Ovary (tissue), 10 donors: ENCODE measurements at places on chromosomes 2 and 18.

- DNase-seq, result no peak
Measured at GRCh38 chr2:232269867-232270266, 108.7 kb upstream of the ALPP start.

DNA sequence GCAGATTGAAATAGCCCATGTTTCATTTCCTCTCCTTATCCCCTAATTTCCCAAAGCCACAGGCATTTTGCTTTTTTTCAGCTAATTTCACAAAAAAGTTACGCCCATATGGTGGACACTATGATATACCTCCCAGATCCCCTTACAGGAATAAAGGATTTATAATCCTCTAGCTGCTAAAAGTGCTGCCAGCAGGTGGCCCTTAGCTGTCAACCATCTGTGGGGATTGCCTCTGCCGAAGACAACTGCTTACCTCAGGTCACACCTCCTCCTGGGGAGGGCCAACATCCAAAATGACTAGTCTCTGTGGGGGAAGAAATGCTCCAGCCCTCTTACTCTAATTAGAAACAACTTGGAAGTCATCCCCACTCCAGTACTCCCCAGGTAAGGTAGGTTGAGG is 61.0 kb upstream of the EPB41L3 start:
- no peak for DNase-seq

GRCh38 chr2:85163675-85164074 is 30.5 kb downstream of the TCF7L1 start:
- no peak for DNase-seq

DNA sequence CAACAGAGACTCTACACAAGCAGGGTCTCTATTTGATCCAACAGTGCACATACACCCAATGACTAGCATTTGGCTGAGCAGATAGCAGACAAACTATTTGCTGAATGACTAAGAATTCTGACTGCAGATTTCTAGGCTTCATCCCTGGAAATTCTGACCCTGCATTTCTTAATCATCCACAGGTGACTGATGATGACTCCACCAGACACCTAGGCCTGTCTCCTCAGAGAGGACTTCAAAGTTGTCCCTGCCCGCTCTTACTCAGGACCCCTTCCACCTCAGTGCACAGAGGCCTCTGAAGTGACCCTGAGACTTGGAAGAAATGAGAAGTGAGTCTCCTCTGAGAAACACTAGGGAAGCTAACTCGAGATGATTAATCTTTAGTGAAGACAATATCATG is 51.3 kb downstream of the SEPTIN10 start:
- no peak for DNase-seq

DNA sequence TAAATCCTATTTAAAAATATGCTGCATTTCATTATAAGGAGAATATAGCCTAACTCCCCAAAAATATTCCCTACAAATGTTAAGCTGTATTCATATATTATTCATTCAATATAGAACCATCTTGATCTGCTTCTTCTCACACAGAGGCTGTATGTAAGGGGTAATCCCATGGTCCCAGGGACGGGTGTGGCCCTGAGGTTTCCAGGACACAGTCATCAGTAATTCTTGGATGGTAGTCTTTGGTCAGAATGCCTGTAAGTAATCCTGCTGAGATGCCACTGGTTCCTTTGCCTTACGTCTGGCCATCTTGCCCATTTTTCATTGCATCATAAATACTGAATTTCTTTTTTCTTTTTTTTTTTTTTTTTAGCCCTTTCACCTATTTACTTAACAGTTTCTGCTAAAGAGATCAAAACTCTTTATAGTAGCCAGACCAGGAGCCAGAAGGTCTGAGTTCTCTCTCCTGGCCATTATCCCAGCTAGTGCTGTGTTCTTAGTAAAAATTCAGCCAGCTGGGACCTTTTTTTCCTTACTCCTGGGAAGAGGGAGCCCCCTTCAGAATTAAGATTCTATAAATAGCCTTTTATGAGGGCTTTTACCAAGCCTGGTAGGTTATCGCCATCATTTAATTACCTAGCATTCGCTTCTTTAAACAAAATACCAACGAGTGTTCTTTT is 134.9 kb downstream of the SOX11 start:
- DNase-seq, result no peak

- DNase-seq, result no peak
Measured at GRCh38 chr2:232586943-232587505, 36.5 kb downstream of the EIF4E2 start.

DNA sequence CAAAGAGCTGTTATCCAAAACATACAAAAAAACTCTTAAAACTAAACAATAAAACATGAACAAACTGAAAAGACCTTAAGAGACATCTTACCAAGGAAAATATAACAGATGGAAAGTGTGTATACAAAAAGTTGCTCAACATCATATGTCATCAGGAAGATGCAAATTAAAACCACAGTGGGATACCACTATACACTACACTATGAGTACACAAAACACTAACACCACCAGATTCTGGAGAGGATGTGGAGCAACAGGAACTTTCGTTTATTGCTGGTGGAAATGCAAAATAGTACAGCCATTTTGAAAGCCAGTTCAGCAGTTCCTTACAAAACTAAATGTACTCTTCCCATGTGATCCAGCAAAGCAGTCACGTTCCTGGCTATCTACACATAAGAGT is 221.4 kb downstream of the CMPK2 start:
- no peak for DNase-seq

DNA sequence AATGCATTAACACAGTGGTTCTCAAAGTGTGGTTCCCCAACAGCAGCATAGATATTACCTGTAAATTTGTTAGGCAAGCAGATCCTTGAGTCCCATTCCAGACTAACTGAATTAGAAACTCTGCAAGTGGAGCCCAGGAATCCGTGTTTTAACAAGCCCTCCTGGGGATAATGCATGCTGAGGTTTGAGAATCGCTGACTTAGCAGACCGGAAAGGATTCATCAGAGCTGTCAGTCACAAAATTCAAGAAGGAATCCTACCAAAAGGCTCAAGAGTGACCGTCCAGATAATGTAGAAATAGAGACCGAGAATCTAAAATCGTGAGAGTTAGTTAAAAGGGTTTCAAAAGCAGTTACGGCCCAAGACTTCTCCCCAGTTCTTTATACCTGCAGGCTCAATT is 66.9 kb downstream of the LOXHD1 start:
- DNase-seq, result no peak

DNA sequence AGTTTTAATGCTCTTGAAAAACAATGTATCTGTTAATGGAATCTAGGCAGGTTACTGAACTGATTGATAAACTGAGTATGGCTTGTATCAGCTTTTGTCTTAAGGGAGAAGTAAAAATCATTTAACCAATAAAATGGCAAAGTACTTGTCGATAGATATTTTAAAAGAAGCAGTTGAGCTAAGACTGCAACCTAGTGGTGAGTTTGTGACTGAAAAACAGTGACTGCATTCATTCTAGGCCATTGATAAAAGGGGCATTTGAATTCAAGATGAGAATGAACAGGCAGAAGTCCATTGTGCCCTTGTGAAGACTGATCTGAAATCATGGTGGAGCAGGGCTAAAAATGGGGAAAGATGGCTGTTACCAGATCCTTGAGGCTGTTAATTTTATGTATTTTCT is 59.4 kb upstream of the MSTN start:
- DNase-seq, result no peak

DNA sequence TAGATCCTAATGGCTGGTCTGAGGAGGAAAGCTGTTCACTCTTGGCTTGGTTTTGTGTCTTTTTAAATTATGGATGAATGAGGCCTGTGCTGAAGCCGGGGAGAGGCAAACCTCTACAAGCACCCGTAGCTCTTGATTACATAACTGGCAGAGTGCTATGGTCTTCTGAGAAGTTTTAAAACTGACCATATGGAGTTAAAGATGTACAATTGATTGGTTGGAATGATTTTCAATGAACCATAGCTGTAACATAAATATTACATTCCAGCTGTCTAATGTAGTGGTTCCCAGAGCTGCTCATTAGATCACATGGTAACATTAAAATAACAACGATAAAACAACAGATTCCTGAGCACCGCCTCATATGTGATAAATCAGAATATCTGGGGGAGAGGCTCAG is 71.1 kb upstream of the MAP4K3 start:
- no peak for DNase-seq

GRCh38 chr2:48452108-48452507 is 77.8 kb upstream of the STON1 start:
- no peak for DNase-seq

- peak; percentile 4 for DNase-seq
Measured at GRCh38 chr2:241050624-241051577, 51.2 kb downstream of the MTERF4 start.

DNA sequence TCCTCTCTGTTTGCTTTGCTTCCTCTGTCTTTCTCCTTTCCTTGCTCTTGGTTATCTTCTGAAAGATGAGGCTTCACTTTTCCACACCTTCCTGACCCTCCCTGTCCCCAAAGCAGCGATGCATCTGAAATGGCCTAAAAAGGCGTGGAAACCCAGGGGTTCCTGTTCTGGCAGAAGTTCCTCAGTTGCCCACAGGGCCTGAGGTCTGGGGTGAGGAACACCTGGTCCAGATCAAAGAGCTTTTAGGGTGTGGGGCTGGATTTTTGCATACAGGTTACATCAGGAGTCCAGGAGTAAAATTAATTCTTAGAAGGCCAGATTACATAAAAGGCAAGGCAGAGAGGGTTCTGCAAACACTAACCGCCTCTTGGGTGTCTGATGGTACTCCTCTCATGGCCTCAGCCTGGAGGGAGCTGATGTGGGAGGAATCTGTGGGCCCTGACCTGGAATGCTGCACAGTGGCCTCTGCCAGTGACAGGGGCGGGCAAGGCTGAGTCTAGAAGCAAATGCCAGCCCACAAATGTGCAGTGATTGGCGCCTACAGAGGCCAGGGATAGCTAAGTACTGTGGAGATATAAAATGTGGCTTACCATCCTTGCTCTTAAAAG is 41.8 kb downstream of the INPP4A start:
- no peak for DNase-seq

DNA sequence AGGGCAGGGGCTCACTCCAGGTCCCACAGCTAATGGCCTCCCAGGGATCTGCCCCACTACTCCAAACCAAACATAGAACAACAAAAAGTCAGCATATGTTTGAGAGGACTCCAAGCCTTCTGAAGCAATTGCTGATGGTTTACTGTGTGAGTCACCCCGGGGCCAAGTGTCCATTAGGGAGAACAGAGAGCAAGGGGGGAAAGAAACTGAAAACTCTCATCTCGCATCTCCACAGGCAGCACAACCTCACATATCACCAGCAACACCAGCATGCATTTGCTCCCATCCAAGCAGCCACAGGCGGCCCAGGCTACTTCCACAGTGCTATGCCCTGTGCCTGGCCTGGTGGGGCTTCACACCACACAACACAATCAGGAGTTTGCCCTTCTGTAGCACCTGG is 39.1 kb downstream of the CYRIA start:
- DNase-seq, result no peak

- DNase-seq, result no peak
Measured at GRCh38 chr2:46326231-46326980, 29.2 kb downstream of the EPAS1 start.

DNA sequence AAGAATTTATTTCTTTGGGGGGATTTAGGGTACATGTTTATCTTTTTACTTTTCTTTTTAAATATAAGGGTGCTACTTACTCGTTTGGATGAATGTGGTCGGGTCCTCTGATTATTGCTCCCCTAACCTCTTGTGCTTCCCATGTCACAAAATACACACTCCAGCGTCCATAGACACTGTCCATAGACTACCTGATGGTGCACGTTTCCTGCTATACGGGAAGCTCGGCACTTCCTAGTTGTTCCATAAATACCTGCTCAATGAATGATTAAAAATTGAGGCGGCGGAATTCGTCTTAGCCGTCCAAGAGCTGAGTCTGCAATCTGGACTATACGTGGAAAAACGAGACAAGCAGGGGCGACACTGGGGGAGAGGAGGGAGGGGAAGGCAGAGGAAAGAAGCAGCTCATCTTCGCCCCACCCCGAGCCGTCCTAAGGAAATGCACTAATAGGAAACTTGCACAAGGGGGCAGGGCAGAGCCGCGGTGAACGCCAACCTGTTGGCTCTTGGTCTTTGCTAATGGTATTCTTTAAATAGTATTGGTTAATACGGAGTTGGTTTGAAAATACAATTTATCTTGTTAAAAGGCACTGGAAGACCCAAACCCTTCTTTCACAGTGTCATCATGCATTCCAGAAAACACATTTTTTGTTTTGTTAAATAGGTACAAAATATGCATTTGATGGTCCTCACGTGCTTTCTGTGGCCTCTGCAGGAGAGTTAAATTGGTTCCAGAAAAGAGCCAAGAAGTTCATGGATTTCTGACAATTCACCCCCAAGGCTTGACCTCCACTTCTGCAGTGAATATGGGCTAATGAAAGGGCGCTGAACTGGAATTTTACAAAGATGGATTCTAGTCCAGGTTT is 73.0 kb upstream of the KCTD1 start:
- DNase-seq, result no peak

DNA sequence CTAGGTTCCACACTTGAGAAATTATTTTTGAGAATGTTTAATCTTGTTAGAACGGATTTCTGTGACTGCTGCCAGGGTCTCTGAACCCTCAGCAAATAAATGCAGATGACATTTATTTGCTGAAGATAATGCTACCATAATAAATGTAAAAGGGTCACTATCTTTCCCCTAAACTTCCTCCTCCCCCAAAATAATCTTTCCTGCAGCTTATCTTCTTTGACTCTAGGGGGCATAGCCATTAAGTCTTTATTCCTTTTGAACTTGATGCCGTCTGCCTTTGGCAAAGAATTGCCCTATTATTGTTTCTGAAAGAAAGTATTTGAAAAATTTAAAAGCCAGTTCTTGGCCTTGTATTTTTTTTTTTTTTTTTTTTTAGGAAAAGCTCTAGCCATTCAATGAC is 63.6 kb upstream of the ACSL3 start:
- DNase-seq, result no peak

GRCh38 chr2:191869178-191869577 is 22.3 kb upstream of the CAVIN2 start:
- no peak for DNase-seq

DNA sequence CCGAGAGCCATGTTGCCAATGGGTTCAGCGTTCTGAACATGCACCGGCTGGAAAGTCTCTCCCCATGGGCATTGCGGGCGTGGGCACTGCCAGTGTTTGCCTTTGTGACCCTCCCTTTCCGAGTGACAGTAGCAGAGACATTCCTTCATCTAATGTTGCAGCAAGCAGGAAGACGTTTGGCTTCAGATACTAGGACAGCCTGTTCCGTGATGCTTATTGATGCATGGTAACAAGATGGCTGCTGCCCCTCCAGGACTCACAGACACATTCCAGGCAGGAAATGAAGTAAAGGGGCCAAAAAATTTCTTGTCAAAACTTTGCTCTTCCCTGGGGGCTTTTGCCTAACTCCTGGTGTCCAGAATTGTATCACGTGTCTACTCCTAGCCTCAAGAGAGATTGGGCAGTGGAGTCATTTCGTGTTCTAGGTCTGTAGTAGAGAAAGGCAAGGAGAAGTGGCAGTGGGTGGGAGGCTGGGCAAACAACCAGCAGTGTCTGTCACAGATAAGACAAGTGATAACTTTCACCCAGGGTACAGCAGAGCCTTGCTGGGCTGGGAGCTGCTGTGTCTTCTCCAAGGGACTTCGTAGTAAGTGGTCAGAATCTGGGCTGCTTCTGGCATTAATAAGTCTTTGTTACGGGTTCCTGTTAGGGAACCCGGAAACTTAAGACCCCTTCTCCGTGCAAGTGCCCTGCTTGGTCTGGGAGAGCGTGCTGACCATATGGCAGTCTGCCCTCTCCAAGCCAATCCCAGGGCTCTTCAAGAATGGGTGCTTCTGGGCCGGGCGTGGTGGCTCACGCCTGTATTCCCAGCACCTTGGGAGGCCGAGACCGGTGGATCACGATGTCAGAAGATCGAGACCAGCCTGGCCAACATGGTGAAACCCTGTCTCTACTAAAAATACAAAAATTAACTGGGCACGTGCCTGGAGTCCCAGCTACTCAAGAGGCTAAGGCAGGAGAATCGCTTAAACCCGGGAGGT is 93.5 kb downstream of the TFCP2L1 start:
- DNase-seq, result no peak

- no peak for DNase-seq
Measured at GRCh38 chr2:40282428-40282827, 169.5 kb downstream of the SLC8A1 start.
